ENCODE measurements at places on chromosomes 1 and 21.

- DNase-seq = no peak
These were observed at the start of gene TNFSF4 for GRCh38 chr1:173206816-173207568. TNFSF4 (minus strand) TSS chr1:173207331; CDS start chr1:173207176, 155 bp downstream.

GRCh38 chr21:38986806-38987632, 181.3 kb downstream of the ETS2 start:
- no peak for DNase-seq

DNA sequence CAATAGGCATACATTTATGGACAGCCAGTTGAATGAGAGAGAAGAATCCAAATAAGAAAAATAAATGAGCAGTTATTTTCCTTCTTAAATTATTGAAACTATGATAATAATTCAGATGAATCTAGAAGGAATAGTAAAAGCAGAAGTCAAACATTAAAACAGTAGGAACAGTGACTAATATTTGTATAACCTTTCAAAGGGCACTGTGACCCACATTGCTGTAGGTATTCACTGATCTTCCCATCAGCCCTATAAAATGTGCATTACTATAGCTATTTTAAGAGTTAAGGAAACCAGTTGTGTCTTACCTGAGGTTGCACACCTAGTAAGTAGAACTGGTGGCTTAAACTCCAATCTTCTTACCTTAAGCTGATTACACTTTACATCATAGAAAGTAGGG, 102.8 kb upstream of the ARTN start:
- no peak for DNase-seq

GRCh38 chr1:58780836-58781452, 2.9 kb downstream of the JUN start:
- DNase-seq = no peak

- no peak for DNase-seq
These were observed 103.1 kb downstream of the ATP6V1G3 start for GRCh38 chr1:198437332-198437731.

DNA sequence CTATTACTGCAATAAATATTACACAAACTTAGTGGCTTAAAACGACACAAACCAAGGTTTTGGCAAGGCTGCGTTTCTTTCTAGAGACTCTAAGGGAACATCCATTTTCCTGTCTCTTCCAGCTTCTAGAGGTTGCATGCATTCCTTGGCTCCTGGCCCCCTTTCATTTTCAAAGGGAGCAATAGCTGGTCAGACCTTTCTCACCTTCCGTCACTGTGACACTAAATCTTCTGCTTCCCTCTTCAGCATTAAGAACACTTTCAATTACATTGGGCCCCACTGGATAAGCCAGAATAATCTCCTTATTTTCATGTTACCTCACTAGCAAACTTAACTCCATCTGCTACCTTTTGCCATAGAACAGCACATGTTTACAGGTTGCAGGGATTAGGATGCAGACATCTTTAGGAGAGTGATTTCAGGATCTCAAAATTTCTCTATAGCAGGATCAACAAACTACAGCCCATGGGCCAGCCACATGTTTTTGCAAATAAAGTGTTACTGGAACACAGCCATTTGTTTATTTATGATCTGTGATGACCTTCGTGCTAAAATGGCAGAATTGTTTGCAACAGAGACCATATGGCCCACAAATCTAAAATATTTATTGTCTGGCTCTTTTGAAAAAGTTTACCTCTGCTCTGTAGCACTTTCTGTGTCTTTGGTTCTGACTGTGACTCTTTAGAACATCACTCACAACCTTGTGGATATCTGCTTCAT, 221.5 kb upstream of the SGIP1 start:
- DNase-seq = no peak

DNA sequence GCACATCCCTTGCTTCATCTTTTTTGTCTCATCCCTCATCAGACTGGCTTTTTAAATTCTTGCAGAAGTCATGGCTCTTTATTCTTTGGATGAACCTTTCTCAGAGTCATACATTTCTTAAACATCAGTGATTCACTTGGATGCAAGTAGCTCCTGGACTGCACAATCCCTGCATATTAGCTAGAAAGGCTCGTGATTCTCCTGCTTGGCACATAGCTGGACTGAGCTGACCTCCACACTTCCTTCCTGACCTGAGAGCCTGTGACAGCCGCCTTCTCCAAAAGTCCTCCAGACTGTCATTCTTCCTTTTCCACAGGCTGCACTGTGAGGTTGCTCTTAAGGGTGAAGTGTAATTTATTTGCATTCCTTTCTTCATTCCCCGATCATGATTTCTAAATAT, 109.4 kb downstream of the RGL1 start:
- DNase-seq = no peak

- no peak for DNase-seq
These were observed 10.6 kb downstream of the URB1 start for GRCh38 chr21:32382108-32382644.

- no peak for DNase-seq
These were observed 68.0 kb downstream of the MEGF6 start for GRCh38 chr1:3543076-3544039.

DNA sequence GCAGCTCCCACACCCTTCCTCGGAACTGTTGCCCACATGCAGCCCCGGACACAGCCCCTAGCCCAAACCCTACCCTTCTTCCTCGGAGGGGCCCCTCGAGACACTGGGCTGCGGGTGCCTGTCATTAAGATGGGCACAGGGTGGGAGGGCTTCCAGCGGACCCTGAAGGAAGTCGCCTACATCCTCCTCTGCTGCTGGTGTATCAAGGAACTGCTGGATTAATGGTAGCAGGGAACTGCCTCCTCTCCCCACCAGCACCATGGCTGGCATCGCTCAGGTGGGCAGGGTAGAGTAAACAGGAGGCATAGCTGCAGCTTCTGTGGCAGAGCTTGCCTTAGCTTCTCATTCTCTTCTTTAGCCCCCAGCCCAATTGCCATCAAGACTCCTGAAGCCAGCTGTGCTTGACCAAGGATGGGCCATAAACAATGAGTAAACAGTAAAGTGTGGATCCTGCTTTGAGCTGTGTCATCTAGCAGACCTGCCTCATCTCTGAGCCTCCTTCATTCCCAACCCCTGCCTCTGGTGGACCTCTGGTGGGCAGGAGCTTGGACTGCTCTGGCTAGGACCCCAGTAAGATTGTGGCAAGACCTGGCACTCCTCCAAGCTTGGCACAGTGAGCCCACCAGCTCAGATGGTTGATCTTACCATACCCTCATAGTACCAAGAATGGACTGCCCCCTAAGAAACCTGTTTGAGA, at the start of gene LENEP:
TSS of gene LENEP (plus strand) at position 15 of the 697 bp plus-strand sequence. CDS start at position 37, 22 bp downstream.
- no peak for DNase-seq

GRCh38 chr1:30008372-30008997, 714.9 kb downstream of the MATN1 start:
- no peak for DNase-seq

- no peak for DNase-seq
These were observed 2.6 kb downstream of the CAPN8 start for GRCh38 chr1:223662943-223663342.

DNA sequence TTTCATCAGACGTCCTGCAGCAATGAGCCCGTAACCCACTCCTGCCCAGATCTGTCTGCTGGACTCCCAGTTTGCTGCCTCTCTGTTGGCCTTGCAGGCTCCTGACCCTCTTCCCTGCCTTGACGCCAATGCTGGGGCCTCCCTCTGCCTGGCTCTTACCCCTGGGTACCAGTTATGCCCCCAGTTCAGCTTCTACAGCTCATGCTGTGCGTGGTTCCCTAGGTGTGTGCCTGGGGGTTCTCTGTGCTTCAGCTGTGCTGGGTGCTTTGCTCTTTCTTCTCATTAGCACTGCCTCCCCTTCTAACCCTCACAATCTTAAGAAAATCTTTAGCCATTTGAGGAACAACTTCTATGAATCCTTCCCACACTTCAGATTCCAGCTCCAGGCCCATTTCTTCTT, 151.4 kb downstream of the ZSCAN20 start:
- DNase-seq = no peak

GRCh38 chr1:30668024-30668423, 55.4 kb downstream of the MATN1 start:
- no peak for DNase-seq

DNA sequence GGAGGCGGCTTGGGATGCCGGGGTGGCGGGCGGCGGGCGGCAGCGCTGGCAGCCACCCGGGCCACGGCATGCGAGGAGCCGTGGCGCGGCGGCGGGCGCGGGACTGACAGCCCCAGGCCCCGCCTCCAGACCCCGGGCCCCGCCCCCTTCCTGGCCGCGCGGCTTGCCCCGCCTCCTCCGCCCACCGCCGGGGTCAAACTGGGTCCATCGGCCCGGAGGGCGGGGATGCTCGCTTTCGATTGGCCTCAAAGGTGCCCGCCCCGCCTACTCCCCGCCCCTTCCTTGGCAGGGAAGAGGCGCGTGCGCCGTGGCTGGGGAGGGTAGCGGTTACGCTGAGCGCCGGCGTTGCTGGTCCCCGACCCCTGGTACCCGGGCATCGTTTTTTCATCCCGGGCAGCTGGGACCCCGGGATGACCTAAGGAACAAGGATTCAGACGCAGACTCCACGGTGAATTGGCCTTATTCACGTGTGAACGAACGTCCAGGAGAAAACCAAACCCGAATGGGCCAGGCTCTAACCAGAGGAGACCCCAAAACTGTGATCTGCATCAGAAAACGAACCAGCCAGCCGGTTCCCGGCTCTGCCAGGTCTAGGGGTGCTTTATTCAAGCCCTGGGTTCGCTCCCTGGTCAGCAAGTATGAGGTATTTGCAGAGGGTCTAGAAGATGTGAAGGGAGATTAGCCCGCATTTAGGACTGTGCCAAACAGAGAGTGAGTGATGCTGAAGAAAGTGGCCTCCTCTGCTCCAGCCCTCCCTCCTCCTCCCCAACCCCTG, 117.2 kb upstream of the GUCA2B start:
- DNase-seq = peak; percentile 95

DNA sequence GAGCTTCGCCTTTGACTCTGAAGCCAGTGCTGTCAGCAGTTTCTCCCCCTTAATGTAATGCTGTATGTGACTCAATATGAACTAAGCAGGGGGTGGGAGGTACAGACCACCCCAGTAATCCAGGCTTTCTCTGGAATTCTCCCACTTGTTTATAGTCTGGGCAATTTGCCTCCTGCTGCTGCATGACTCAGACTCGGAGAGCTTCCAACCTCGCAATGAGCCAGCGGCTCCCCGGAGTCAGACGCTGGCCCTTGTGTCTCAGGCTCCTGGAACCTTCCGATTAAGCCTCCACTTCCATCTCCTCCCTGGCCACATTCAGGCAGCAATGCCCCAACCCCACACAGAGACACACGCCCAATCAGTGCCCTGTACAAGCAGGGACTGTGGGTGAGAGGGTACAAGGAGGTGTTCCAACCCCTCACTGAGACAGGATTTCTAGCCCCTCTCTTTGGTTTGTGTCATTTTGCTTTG, 471.7 kb upstream of the VAMP3 start:
- DNase-seq = peak; percentile 80

- DNase-seq = no peak
These were observed 1.0 kb upstream of the S100A6 start for GRCh38 chr1:153536671-153537375.

DNA sequence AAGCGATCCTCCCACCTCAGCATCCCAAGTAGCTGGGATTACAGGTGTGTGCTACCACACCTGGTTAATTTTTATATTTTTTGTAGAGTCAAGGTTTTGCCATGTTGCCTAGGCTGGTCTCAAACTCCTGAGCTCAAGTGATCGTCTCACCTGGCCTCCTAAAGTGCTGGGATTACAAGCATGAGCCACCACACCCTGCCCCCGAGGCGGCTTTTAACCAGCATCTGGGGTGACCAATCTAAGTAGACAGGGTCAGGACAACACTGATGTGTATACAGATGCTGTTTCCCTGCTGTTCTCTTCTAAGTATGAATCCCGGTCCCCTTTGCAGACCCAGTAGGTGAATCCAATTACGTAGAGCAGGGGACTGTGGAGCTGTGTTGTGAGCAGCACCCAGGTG, 23.9 kb downstream of the THAP3 start:
- DNase-seq = no peak

DNA sequence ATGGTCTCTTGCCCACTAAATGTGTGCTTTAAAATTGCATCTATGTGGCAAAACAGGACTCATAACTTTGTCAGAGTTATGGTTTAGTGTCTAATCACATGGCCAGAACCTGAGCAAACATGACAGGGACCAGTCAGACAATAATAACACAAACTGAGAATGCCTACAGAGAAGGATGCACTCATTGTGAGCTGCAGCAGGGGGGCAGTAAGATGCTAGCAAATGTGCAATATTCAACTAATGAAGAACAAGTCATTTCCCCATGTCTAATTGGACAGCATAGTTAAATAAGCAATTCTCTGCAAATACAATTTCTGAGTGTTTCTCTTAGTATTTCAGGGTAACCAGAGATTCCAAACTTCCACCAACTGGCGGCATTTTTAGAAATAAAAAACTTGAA, 30.8 kb downstream of the SPAG17 start:
- DNase-seq = no peak

Measured in left forelimb (tissue), 1 donor.